Activated CD4-positive, alpha-beta T cell treated with anti-CD3 and anti-CD28 coated beads, Interleukin-2, amount 50 U/mL, for 24 hours (primary cell): ENCODE measurements at places on chromosomes 12 and 14.

GRCh38 chr12:108112832-108113556 lies 16.1 kb upstream of the WSCD2 start:
- no peak for DNase-seq

DNA sequence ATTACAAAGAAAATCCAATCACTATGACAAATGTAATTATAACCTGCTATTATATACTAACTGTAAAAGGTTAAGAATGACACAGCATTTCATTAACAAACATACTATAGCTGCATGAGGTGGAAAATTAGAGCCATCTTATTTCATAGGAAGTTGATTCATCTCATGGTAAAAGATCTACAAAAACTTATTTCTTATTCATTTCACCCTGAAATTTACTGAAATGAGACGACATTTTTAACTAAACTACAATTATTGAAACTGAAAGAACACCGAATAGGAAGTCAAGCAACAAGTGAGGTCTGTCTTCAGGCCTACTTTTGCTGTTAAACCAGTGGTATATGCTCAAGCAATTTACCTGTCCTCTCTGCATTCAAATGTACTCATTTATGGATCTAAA lies 87.2 kb downstream of the CEP83 start:
- DNase-seq, result no peak

GRCh38 chr12:118480235-118480634 lies 103.9 kb downstream of the SUDS3 start:
- no peak for DNase-seq

- DNase-seq, result no peak
These were observed 144.6 kb downstream of the RAD51B start for GRCh38 chr14:67963960-67964812.

- no peak for DNase-seq
These were observed 96.3 kb downstream of the PAX9 start for GRCh38 chr14:36757734-36758601.
